ENCODE measurements at places on chromosomes 11 and 22.

DNA sequence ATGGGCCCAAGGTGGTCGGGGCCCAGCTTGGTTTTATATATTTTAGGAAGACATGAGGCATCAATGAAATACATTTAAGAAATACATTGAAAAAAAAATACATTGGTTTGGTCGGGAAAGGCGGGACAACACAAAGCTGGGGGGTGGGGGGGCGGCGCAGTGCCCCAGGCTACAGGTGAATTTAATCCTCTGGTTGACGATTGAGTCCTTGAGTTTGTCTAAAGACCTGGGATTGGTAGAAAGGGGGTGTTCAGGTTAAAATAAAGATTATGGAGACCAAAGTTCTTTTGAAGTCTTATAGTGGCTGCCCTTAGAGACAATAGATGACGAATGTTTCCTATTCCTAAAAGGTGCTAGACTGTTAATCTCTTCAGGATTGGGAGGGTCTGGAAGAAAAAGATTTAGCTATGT lies 3.1 kb downstream of the IFITM1 start:
- no peak for DNase-seq

GRCh38 chr22:40314041-40314440 lies 32.3 kb upstream of the ADSL start:
- DNase-seq: no peak

DNA sequence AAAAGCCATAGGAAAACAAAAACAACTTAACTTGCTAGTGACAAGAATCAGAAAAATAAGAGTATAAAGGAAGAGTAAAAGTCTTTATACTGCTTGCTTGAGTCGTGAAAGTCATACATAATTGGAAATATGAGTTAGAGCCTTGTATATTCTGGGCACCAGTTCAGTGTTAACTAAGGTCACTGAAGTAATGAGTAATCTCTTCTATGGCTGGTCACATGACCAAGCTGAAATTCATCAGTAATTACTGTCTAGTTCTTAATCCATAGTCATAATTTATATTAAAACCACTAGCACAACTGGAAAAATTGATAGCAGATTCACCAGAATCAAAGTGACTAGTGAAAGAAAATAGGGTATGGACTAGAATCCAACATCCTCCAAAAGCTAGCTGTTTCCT lies 84.4 kb upstream of the SLC5A12 start:
- DNase-seq: no peak

DNA sequence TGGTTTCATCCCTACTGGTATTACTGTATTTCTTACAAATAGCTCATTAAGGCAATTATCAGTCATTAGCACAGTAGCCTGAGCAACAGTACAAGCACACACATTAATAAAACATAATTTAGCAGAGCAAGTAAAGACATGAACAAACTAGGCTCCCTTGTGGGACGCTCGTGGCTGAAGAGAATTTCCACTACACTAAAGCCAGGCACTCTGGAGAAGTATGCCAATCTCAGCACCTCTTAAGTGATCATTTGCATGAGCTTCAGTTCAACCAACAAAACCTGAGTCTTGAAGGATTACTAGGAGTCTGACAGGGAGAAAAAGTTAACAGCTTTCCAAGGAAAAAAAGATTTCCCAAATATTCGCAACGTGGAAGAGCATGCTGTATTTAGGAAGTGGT lies 109.1 kb downstream of the LARGE1 start:
- no peak for DNase-seq

- no peak for DNase-seq
Observed at GRCh38 chr11:116832350-116833290, 2.9 kb downstream of the APOC3 start.

DNA sequence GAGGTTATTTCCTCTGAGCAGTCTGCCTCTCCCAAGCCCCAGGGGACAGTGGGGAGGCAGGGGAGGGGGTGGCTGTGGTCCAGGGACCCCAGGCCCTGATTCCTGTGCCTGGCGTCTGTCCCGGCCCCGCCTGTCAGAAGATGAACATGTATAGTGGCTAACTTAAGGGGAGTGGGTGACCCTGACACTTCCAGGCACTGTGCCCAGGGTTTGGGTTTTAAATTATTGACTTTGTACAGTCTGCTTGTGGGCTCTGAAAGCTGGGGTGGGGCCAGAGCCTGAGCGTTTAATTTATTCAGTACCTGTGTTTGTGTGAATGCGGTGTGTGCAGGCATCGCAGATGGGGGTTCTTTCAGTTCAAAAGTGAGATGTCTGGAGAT lies 3.1 kb downstream of the PIM3 start:
- no peak for DNase-seq

- DNase-seq: peak; percentile 69
Observed at GRCh38 chr11:27861706-27862430, 161.6 kb upstream of the BDNF start.

GRCh38 chr22:27135031-27135981 lies 477.9 kb downstream of the MIAT start:
- DNase-seq: peak; percentile 29

- no peak for DNase-seq
Observed at GRCh38 chr22:40330086-40330485, 16.2 kb upstream of the ADSL start.

GRCh38 chr22:47918276-47918921 lies 1155.9 kb downstream of the TBC1D22A start:
- DNase-seq: no peak

GRCh38 chr11:78428266-78428636 lies 10.6 kb upstream of the GAB2 start:
- DNase-seq: no peak

DNA sequence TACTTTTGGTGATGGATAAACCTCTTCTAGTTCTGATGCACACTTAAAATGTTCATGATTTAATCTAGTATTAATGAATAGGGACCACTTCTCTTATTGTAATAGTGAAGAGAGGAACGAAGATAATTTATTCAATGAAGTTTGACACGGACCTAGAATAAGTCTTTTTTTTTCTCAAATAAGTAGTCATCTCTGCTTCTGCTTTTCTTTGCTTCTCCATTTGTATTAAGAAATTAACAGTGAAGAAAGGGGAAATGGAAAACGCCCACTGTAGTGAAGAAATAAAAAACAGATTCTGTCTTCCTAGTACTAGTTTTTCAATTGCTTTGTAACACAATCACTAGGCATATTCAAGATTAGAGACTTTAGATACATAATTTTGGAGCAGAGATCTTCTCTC lies 73.0 kb downstream of the CD44 start:
- DNase-seq: no peak

GRCh38 chr22:46346680-46347405 lies 11.3 kb downstream of the TRMU start:
- DNase-seq: no peak

GRCh38 chr22:47066616-47066905 lies 304.1 kb downstream of the TBC1D22A start:
- DNase-seq: no peak

DNA sequence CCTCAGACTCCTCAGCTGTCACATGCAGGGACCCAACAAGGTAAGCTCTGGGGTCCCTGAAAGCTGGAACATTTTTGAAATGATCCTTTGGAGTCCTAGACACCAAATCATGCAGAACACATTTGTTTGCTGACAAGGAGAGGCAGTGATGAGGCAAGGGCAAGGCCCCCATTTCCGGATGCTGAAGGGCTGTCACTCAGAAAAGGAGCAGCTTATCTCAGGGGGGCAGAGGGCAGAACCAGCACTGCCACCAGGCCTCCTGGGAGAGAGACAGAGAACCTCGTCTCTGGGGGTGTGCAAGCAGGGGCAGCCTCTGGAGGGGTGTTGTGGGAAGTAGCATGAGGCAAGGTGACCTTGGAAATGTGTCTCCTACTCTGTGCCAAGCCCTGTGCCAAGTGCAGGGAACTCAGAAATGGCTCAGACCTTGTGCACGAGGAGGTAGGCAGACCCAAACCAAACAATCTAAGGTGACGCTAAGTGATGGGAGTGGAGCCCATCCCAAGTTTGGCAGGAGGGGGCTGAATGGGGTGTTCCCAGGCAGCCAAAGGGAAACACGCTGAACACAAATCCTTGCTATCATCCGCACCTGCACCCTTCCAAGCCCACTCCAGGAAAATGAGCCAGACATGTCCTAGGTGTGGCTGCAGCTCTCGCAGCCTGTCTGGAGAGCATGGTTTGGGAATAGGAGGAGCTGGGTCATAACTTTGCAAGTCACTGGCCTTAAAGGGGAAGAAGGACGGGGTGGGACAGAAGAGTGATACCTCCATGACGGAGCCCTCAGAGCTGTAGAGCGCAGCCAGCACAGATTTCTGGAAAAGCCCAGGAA lies 94.2 kb downstream of the PDE2A start:
- DNase-seq: no peak

GRCh38 chr11:78208257-78209165 lies 19.8 kb downstream of the USP35 start:
- no peak for DNase-seq

DNA sequence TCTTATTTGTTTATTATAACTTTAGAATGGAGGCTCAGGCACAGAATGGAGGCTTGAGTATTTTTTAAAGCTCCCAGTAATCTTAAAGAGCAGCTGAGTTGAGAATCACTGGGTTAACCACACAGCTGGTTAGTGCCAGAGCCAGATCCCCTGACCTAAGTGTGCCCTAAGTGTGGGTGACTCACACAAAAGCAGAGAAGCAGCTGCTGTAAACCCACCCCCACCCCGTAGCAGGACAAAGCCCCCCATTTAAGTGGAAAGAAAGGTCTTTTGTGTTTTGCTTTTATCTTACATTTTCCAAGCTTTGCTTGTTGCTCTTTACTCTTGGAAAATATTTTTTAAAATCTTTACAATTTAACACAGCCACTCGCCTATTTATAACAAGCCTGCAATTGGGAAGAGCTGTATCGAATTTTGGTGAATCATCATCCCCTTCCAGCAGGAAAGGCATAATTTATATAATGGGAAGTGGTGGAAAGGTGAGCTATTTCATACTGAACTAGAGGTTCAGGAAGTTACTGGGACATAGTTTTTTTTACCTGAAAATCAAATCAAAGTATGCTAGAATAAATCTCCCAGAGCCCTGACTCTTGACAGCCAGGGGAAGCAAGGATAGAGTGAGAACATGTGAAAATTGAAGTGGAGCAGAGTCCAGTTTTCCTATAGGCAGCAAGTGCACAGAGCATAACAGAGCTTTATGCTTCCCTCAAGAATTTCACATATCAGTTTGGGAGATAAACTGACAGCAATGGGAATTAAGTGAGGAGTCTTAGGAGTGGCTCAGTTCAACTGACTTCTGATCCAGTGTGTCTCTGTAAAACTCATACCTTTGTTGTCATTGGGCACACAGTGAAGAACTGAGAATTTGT lies 405.7 kb downstream of the AASDHPPT start:
- no peak for DNase-seq

DNA sequence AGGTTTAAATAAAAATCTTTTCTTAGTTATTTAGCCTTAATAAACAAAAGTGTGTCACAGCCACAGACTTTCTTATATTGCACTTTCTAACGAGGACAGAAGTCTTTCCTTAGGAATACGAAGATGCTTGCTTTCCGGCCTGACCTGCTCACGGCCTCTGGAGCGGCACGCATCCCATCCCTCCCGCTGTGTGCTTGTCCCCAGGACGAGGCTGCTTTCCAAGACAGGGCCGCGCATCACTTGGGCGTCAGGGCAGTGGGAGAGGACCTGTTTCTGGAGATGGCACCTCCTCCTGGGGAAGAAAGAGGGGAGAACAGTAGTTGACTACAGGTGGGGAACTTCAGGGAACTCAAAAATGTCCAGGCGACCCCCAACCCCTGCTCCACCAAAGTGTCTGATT lies 26.4 kb downstream of the GRIK4 start:
- no peak for DNase-seq

DNA sequence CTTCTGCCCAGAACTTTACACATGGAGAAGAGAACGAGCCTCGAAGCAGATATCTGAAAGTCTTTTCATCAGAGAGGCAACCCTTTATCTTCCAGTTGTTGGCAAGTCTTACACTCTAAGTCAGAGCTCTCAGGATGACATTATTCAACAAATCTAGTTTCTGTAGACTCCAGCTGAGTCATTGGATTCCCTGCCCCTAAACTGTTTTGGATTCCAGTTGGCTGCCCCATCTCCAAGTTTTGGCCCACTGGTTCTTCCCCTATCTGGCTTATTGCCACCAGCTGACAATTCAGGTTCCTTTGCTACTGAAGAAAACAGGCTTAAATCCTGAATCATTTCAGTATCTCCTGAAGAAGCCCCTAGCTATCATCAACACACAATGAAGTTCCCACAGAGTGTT lies 14.2 kb downstream of the SAAL1 start:
- DNase-seq: no peak

- no peak for DNase-seq
Observed at GRCh38 chr11:1819074-1819473, 15.7 kb upstream of the SYT8 start.

GRCh38 chr11:11345099-11345498 lies 8.0 kb downstream of the CSNK2A3 start:
- no peak for DNase-seq

DNA sequence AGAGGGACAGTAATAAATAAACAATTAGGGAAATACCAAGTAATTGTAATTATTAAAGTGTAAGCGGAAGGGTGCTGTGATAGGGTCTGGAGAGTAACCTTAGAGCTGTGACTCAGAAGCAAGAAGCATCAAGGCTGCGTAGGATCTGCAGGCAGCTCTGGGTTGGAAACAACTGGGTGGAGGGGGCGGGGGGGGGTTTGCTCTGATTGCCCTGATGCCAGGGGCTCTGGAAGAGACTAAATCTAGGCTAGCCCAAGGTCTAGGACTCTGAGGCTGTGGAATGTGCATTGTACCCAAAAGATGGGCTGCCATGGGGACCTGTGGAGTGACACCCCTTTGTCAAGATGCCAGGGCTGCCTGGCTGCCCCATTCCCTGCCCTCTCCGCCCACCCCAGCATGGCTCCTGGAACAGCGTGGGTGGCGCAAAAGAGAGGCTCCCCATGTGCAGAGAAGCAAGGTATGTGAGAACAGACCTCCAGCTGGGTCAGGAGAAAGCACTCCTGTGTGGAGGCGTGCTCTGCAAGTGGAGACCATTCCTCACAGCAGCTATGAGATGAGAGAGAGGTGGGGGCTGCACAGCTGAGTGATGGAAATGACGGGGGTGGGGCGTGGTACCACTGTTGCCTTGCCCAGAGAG lies 101.1 kb upstream of the CRYBB3 start:
- no peak for DNase-seq

GRCh38 chr11:104588970-104589369 lies 309.3 kb downstream of the CASP12 start:
- no peak for DNase-seq

DNA sequence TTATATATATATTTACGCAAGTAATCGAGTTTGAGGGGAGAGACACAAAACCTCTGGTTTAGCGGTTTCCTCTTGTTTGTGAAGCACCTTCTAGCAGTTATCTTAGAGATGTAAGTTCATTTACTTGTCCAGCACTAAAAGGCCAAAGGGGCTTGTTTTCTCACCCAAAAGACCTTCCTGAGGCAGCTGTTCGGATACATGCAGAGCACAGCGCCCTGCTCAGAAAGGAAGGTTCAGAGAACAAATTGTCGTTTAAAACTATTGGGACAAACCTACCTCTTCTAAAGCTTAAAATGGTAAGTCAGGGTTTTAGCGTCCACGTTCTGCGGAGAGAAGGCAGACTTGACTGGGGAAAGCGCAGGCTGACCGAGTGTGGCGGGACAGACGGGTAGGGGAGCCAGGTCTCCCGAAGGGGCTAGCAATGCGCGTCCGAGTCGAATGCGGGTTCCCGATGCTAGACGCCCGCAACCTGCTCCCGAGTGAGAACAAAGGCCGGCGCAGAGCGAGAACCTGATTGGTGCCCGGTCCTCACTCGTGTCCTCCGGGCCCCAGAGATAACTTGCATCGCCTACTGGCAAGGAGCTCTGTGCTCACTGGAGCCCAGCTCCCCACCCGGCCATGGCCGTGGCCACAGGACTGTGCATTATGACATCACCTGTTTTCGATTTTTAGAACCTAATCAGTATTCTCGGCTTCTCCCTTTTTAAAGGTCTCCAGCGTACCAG lies 1.0 kb upstream of the SESN3 start:
- no peak for DNase-seq

GRCh38 chr22:29216873-29217666 lies 11.4 kb downstream of the EMID1 start:
- DNase-seq: peak; percentile 30

Data from NCI-H446 (cell line).